Caki2 (cell line): ENCODE measurements at places on chromosomes 4 and X. TPM values are rescaled to one million over a fixed set of nuclear protein-coding genes. Genes with fewer than 3 reads are reported as not detected.

TLR2 gene
- total RNA-seq = 0.23 and 0.44 TPM in 2 replicates

GRK4 gene
- 0.38 and 1.3 TPM in 2 replicates for total RNA-seq

F8A1 gene
- 5.0 TPM in 1 of 2 replicates, not detected in the other for total RNA-seq

HMGB3 gene
- 13.6 and 14.2 TPM in 2 replicates for total RNA-seq

GSX2 gene
- not detected in 2 replicates for total RNA-seq
